Activated effector memory CD4-positive, alpha-beta T cell treated with Interleukin-2 at 50 U/mL for 16 hours (primary cell): ENCODE measurements at places on chromosomes 1 and 21.

GRCh38 chr1:95021119-95021518, 51.6 kb downstream of the ALG14 start:
- DNase-seq, result no peak

DNA sequence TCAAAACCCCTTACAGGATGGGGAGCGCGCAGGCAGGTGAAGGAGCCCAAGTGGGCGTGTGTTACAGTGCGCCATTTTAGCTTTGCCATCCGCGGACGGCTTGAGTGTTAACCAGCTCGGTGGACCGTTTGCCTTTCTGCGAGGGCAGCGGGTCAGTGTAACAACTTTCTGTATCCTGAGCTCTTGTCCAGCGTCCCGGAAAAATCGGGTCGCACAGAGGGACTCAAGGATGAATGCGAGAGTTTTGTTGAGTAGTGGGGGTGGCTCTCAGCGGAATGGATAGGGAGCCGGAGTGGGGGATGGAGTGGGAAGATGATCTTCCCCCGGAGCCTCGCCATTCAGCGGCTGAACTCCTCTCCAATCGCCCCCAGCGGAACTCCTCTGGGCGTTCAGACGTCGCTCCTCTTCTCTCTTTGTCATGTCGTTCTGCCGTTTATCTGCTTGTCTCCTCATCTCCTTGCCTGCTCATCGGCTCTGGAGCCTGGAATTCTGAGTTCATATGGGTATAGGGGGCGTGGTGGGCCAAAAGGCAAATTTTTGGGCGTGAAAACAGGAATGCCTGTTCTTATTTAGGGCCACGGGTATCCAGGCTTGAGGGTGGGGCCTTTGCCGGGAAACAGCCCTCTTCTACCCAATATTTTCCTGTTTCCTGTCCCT, 295.4 kb downstream of the CTH start:
- no peak for DNase-seq

DNA sequence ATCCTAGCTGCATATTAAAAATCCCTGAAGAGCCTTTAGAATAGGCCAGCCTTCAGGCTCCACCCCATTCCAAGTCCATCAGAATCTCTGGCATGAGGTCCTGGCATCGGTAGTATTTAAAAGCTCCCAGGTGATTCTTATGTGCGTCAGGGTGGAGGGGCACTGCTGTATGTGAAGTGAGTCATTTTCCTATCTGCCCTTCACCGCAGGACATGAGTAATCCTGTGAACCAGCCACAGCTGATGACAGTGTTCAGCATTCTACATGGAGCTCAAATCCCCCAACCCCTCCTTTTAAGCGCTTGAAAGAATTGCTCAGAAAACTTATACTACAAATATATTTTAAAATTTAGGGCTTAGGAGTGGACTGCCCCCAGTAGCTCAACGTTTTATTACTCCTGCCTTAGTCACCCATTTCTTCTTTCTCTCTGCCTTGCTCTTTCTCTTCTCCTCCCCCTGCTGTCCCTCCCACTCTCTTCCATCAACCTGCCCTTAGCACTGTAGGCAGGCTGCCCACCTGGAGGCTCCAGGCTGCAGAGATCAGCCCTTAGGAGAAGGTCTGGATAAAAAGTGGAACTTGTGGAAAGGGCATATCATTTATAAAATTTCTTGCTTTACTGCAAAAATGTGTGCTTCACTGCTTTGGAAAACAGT, 73.8 kb upstream of the ZNF281 start:
- DNase-seq, result peak; percentile 13

GRCh38 chr1:11341901-11342552, 69.0 kb downstream of the UBIAD1 start:
- no peak for DNase-seq

DNA sequence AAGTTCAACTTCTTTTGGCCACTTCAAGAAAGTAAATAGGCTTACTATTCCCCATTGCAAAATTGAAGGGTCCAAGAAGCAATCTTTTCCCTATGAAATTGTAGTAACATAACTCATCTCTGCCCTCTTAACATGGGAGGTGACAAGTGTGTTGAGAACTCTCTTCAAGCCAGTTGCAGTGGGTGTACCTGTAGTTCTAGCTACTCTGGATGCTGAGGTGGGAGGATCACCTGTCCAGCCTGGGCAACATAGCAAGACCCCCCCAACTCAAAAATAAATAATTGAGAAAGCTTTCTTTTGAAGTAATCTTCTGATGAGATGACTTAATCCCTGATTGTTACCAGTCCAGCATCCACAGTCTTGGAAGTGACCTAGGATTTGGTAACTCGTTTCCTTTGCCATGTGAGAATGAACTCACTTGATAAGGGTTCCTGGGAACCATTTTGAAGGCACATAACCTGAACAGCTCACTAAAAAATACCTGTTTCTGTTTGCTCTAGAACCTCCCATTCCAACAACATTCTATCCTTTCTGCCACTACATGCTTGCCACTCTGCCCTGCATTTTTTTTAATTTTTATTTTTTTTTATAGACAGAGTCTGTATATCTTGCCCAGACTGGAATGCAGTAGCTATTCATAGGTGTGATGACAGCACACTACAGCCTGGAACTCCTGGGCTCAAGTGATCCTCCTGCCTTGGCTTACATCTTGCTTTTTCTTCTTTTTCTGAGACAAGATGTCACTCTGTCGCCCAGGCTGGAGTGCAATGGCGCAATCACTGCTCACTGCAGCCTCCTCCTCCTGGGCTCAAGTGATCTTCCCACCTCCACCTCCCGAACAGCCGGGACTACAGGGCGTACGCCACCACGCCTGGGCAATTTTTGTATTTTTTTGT, 1.4 kb upstream of the IPO9 start:
- DNase-seq, result no peak

- peak; percentile 50 for DNase-seq
Measured at GRCh38 chr1:116373431-116374352, 648 bp downstream of the ATP1A1 start.

DNA sequence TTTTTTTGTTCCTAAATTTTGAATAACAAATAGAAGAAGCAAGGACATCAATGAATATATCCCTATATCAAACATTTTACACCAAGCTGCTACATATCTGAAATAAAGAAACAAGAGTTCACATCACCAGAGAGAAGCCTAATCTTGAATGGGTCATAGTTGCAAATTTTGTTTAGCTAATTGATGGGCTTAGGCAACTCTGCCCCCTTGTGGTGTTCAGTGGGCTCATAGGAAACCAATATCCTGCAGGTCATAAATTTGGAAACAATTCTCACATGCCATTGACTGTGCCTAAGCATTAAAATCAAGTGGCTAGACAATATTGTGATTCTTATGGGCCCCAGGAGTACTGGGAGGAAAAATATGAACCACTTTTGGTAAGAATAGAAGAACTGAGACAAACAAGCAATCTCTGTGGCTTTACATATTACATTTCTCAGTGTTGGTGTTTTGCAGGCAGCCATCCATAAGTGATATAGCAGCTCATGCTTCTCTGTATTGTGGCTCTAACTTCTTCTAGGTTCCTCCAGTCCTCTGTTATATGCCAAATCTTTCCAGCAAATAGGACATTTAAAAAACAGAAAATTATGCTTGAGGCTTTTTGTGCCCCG, 1262.8 kb upstream of the PRMT6 start:
- no peak for DNase-seq

DNA sequence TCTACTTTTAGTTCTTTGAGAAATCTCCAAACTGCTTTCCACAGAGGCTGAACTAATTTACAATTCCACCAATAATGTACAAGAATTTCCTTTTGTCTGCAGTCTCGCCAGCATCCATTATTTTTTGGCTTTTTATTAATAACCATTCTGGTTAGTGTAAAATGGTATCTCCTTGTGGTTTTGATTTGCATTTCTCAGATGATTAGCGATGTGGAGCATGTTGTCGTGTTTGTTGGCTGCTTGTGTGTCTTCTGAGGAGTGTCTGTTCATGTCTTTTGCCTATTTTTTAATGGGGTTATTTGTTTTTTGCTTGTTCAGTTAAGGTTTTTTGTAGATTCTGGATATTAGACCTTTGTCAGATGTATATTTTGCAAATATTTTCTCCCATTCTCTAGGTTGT, 131.5 kb downstream of the MAST2 start:
- DNase-seq, result no peak

GRCh38 chr1:240234485-240235210, 143.0 kb downstream of the FMN2 start:
- no peak for DNase-seq

GRCh38 chr1:180327089-180327488, 97.0 kb downstream of the LHX4 start:
- DNase-seq, result no peak

- DNase-seq, result no peak
Measured at GRCh38 chr1:89649783-89650182, 16.9 kb downstream of the LRRC8C start.

GRCh38 chr1:158998781-158999161, 10.9 kb upstream of the IFI16 start:
- no peak for DNase-seq

GRCh38 chr1:12003762-12004161, 15.5 kb upstream of the MIIP start:
- DNase-seq, result no peak

DNA sequence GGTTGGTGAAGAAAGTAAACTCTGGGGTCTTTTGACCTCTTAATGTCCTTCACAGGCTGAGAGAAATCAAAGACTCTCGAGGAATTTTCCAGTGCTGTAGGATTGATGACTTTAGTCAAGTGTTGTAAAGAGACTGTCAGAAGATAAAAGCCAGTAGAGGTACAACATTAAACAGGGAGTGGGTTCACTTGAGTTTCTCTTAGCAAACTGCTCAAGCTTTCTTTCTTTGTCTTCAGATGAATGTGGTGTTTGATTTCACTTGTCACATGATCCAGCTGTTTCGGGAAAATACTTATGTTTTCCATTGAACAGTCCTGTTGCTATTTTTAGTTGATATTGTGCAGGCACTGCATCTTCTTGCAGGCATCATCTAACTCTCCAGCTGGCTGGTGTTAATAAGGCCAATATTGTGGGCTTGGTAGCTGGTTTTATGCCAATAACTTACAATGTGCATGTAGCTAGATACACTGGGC, 45.6 kb downstream of the XCL2 start:
- DNase-seq, result no peak

DNA sequence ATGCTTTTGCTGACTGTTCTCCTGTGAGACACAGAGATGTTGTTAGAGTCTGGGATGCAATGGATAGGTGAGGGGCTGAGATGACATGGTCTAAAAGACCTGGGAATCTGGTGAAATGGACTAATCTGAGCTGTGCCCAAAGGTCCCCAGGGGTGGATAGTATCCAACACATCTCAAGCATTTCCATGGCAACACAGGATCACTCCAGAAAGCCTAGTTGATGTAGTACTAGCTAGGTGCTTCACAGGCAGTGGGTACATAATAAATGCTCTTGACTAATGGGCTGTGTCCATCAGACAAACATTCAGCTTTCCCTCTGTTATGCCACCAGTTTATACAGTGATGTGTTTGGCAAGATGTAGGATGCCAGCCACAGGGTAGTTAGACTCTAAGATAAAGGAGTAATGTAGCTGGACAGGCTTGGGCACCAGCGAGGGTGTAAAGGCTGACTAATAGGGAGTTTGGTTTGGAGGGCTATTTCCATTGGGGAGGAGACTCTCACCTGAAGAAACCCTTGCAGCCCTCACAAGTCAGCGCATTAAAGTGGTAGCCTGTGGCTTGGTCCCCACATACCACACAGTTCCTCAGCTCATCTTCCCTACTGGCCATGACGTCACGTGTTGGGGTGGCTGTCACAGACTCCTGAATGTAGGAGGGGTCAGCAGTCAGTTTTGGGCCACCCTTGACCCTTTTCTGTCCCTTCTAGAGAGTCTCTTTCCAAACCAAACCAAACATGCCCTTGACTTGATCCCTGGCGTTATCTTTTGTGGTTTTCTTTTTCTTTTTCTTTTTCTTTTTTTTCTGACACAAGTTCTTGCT, 1.8 kb downstream of the NR1I3 start:
- no peak for DNase-seq

DNA sequence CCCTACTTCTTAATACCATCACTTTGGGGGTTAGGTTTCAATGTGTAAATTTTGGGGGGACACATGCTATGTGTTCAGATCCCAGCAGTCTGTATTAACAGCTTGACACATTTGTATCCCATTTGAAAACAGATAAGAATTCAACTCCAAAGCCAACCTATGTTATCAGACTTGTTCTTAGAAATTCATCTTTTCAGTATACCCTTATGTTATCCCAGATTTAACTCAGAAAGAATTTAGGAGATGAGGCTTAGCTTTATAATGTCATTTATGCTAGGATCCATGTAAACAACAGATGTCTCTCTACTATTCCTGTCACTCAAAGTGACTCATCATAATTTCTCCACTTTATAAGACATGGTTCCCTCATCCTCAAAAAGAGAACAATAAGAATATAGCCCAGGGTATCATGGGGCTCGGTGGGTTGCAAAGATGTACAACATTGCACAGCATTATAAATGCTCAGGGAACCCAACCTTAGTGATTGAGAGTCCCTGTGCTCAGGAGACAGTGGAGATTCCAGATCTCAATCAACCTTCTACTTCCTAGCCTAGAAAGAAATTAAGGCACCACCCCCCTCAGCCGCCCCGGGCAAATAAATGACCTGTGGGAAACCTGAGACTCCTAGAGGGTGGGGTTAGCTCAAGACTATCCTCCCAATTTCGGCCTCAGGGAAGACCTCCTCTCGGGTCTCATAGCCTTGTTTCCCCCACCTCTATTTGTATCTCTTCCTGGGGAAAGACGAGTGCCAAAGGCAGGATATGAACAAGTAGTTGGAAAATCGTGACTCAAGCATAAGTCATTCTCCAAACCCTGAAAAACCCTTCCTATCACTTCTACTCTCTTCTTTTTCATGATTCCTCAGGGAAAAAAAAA, 265.1 kb upstream of the CAMK1G start:
- no peak for DNase-seq

GRCh38 chr1:214067397-214067796, 79.6 kb downstream of the PROX1 start:
- no peak for DNase-seq

- no peak for DNase-seq
Measured at GRCh38 chr1:181050922-181051321, 17.1 kb downstream of the MR1 start.

GRCh38 chr1:21939650-21940374, 2.7 kb upstream of the HSPG2 start:
- DNase-seq, result no peak
